Right atrium auricular region (tissue), 2 donors: ENCODE measurements at places on chromosomes 13 and 19.

- no peak for DNase-seq
Measured at GRCh38 chr19:7265963-7266362, 28.3 kb downstream of the INSR start.

DNA sequence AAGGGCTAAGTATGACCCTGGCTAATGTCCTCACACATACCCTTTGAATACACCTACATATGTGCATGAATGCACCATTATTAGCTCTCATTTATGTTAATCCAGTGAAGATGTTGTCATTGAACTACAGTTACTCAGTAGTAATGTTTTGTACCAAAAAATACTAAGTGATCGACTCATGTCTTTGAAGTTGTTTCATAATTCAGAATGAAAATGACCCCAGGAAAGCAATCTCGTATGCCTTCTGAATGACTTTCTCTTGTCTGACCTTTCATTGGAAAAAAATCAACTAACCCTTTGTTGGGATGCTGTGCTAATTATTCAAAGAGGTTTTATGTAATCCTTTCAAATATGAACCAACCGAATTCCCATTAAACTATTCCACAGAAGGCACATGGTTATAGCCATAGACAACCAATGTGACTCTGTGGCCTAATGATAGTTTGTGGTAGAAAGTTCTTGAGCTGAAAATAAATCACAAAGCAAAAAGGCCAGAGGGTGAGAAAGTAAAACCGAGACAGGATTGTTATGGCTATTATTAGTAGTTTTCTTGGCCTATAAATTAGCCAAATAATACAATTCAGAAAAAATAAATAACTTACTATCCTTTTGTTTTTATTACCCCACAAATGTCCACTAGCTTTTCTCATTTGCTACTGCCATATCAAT lies 86.8 kb upstream of the STARD13 start:
- no peak for DNase-seq

DNA sequence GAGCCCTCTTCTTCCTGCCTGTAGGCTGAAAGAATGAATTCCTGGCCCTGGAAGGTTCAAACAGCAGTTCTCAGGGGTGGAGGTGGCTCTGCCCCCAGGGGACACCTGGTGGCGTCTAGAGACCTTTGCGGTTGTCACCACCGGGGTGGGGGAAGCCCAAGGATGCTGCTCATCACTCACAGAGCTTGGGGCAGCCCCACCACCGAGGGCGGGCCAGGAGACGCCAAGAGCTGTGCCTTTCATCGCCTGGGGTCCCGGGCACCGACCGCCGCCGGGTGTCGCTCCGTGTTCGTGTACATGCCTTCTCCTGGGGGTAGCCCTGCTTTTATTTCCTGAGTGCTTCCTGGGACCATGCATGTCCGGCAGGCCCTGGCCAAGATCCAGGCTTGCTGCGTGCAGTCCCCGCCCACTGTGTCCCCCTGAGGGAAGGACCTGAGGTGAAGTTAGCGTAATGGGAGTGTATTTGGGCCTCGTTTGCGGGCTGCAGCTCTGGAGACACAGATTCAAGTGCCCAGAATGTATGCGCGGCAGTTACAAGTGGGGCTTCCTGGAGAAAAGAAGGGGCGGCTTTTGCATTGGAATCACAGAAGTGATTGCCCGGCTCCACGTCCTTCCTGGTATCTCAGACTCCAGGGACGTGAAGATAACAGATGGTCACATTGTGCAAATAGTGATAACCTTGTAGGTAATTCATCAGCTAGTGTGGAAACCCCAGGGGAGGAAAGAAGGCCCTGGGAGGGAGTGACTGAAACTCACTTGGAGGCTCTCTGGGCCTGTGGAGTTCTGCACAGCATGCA lies 7.8 kb downstream of the DOT1L start:
- DNase-seq, result no peak

DNA sequence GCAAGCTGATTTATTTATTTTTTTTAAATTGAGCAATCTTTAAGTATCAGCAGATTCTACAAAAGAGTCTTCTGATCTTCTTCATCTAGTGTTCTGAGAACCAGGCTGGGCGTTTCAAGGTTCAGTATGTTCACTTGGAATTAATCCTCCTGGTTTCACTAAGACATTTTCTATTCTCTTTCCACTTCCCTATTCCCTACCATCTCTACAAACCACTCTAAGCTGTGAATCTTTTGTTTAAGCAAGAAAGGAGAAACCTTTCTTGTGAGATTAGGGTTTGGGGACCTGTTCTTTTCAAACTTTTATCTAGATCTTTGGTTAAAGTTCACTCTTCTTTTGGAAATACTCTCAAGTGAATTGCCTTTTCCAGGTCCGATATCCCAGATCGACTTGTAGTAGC lies 59.3 kb downstream of the URI1 start:
- DNase-seq, result no peak

DNA sequence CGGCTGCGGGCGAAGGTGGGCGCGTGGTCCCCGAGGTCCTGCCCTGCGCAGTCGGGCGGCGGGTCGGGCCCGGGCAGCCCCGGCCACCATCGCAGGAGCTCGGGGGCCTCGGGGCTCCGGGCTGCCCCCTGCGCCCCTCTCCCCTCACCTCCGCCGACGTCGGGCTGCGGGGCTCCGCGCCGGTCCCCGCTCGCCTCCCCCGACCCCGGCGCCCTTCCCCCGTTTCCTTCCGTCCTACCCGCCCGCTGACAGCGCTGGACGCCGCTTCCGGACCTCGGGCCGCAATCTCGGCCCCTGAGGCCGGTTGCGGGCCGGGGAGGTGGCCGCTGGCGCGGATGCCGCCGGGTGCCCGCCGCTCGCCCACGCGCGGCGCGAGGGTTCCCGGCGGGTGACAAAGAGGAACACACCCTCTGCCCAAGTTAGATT lies 720 bp downstream of the FARP1 start:
- no peak for DNase-seq

DNA sequence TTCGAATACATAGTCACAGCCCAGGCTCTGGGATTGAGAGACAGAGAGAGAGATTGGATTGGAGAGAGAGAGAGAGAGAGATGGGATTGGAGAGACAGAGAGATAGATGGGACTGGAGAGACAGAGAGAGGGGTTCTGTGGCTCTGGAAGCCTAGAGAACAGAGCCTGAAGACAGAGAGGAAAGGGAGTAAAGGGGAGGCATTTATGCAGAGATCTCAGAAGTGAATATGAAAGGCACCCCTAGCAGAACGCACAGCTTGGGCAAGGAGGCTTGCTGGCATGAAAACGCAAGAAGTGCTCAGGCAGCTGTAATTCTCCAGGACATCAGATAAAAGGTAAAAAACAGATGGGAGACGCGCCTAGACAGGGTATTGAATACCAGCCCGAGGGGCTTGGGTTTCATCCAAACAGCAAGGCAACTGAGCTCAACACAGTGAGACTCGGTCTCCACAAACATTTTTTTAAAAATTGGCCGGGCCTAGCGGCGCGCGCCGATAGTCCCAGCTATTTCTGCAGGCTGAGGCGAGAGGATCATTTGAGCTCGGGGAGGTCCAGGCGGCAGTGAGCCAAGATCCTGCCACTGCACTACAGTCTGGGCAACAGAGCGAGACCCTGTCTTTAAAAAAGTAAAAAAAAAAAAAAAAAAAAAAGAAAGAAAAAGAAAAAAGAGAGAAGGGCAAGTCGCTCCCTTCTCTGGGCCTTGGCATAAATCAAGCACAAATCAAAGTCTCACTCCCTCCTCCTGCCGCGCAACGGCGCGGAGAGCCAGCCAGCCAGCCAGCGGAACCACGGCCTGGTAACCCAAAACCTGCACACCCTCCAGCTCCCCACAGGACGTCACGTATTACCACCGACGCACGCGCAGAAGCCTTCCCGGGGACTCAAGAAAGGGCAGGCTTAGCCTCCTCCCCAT lies 774 bp upstream of the PPP2R1A start:
- peak; percentile 84 for DNase-seq

GRCh38 chr19:50266041-50266440 lies 62.6 kb downstream of the MYH14 start:
- no peak for DNase-seq

- no peak for DNase-seq
Measured at GRCh38 chr13:25943081-25943480, 108.7 kb downstream of the SHISA2 start.

GRCh38 chr19:50790396-50790795 lies at the start of gene ACP4:
Gene ACP4 (plus strand): TSS chr19:50790415. CDS start chr19:50790415, 0 bp downstream.
- no peak for DNase-seq

- no peak for DNase-seq
Measured at GRCh38 chr13:65901723-65902122, 1328.4 kb downstream of the PCDH9 start.

- no peak for DNase-seq
Measured at GRCh38 chr13:28967029-28967915, 147.1 kb downstream of the MTUS2 start.

DNA sequence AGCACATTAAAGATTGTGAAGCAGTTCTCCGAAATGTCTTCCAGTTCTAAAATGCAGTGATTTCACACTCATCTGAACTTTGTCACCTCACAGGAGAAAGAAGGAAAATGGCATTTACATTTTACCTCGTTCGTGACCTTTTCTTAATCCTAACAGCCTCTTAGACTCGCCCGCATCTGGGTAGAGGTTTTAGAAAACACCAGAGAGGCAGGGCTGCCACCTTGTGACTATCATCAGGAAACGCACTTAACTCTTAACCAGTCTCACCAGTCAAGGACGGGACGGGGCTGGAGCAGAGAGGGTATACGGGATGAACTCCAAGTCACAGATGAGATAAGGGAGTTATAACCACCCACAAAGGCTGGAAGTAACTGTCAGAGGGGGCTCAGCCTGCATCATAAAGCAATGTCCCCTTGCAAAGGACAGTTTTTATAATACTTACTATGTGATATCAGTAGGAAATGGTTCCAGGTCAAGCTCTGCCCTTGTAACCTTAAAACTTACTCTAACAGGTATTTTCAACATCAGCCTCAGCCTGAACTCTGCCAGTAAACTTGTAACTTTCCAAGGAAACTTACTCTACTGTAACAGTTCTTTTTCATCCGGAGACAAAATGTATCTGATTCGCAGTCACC lies 8.6 kb upstream of the CEACAM6 start:
- DNase-seq, result no peak

- no peak for DNase-seq
Measured at GRCh38 chr19:54612428-54612827, 17.9 kb upstream of the LILRB1 start.

DNA sequence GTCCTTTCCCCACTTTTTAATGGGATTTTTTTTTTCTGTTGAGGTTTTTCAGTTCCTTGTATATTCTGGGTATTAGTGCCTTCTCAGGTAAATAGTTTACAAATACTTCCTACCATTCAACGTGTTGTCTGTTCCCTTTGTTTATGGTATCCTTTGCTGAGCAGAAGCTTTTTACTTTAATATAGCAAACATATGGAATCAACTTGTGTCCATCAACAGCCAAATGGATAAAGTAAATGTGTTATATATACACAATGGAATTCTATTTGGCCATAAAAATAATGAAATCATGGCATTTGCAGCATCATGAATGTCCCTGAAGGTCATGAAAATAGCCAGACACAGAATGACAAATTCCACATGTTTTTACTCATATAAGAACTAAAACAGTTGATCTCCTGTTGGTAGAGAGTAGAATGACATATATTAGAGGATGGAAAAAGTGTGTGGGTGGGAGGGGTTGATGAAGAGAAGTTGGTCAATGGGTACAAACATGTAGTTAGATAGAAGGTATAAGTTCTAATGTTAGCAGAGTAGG lies 500.8 kb downstream of the SLITRK6 start:
- no peak for DNase-seq

DNA sequence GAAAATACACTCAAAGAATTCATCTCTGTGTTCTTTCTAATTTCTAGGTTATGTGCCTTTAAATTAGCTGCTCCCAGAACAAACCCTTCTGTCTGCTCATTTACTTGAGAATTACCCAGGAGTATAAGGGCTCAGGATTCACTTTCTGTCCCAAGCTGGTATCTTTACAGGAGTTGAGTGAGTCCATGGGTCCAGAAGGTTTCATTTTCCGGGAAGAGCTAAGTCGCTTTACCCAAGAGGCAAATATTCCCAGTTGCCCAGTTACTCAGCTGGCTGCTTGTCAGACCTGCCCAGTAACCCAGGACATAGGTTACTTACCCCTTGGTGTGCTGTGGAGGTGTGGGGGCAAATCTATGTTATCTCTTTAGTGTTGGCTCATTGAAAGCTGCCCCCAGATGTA lies 47.3 kb downstream of the DHRS12 start:
- no peak for DNase-seq

DNA sequence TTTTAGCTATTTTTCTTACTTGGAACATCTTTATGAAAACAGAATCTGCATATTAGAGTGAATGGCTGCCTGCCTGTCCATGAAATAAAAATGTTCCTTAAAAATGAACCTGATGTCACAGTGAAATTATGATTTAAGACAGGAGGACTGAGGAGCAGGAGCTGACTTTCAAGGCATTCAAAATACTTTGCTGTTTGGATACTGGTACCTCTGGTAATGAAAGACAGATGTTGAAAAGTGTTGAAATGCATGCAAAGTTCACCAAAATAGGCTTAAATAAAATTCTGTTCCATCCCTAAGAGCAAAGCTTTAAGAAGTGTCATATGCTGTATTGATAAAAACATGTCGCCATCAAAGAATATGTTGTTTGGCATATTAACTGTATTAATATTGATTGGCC lies 1.7 kb downstream of the ARHGEF7 start:
- DNase-seq, result no peak

- DNase-seq, result no peak
Measured at GRCh38 chr13:48909056-48909389, 66.7 kb upstream of the FNDC3A start.

GRCh38 chr19:9786819-9787218 lies 18.3 kb upstream of the ZNF846 start:
- DNase-seq, result no peak

DNA sequence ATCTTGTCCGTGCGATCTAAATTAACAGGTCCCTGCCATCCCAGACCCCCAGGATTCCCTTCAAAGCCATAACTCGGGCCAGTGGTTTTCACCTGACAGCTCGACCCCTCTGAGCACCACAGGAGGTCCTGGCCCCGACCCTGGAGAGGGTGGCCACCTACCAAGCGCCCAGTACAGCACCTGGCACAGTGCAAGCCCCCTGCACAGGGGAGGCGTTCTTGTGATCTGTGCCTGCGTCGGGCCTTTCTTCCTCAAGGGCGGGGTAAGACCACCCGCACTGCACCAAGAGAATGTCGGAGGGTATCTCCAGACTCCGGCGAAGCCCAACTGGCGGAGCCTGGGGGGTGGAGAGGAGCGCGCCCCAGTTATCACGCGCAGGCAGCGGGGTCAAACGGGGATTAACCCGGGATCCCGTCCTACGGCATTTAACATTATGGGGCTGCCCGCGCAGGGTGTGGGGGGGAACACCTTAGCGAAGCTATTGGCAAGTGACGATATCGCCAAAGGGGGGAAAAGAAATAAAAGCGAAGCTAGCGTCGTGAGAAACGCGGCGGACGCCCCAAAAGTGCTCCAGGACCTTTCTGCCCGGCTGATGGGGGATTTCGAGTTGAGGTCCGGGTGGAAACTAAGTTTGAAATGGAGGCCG lies 1.3 kb upstream of the HNRNPL start:
- DNase-seq, result no peak

GRCh38 chr13:113150550-113151365 lies 7.7 kb upstream of the PROZ start:
- DNase-seq, result peak; percentile 57
